Mucosa of descending colon (tissue), 3 donors: ENCODE measurements at places on chromosomes 16 and 17. TPM values are rescaled to one million over a fixed set of nuclear protein-coding genes. Genes with fewer than 3 reads are reported as not detected.
A peak's percentile ranks its signal among the peaks of the same experiment; 100 is the strongest.

DNA sequence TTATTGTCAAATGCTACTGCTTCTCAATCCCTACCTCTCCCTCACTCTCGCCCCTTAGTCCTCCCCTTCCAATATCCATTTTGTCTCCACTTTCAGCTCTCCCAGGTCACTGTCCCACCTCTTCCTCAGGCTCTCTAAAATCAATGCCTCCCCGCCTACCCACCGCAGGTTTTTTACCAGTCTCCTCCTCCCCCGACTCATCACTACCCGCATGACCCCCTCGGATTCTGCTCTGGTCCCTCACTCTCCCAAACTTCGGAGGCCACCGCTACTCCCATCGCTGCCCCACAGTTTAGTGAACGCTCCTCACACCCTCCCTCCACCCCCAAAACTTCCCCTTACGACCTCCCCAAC is 513 bp downstream of the CRLF3 start:
- peak; percentile 35 for DNase-seq

GRCh38 chr17:77332981-77333685 is 192.4 kb downstream of the SEC14L1 start:
- DNase-seq: peak; percentile 5

- DNase-seq: no peak
Observed at GRCh38 chr17:64160378-64160777, 30.4 kb upstream of the ERN1 start.

- DNase-seq: no peak
Observed at GRCh38 chr16:1715220-1715619, 9.2 kb downstream of the MAPK8IP3 start.

- no peak for DNase-seq
Observed at GRCh38 chr17:52336796-52337195, 178.3 kb upstream of the CA10 start.

DNA sequence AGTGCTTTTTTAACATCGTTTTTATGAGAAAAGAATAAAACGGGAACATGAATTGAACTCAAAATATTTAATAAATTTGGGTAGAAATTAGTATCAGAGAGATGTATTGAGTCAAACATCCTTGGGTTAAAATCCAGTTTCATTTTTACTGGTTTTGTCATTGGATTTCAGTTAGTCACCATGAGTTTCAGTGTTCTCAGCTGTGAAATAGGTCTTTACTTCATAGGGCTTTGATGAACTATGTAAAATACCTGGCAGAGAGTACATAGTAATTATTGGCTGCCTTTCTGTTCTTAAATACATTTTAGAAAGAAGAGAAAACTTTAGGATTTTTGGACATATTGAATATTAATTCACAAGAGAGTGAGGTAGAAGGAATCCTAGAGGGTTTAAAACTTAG is 105.8 kb downstream of the TANC2 start:
- DNase-seq: no peak

DNA sequence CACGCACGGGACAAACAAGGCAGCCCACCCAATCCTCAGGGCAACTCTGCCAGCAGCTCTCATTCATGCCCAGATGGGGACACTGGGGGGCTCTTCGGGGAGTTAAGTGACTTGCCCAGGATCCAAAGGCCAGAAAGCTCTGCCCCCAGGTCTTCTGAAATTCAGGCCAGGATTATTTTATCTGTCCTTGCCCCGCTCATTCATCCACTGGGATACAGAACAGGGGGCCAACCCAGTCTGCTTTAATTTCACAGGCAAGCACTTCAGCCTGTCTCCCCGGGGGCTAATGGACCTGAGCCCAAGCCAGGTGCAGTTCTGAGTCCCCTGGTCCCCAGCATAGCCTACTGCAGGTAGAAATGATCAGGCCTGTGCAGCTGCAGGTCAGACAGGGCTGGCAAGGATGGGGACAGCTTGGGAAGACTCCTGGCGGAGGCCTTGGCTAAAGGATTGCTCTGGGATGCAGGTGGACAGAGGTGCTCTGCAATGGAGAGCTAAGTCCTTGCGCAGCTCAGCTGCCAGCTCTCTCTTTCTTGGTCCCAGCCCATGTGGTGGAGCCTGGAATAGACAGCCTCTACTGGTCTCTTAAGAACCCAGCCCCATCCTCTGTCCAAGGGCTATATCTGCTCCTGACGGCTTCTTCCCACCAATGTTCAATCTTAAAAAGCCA is 766 bp upstream of the B3GNT9 start:
- DNase-seq: no peak

GRCh38 chr16:84663433-84664101 is 15.3 kb downstream of the KLHL36 start:
- no peak for DNase-seq

Gene MTSS2
- 11.8 TPM for total RNA-seq

Gene CDK3
- total RNA-seq: 12.5 TPM
